ENCODE measurements at places on chromosomes 7 and 10. TPM values are rescaled to one million over a fixed set of nuclear protein-coding genes. Genes with fewer than 3 reads are reported as not detected.

AKR1C8 gene
- not detected for total RNA-seq

CALCR gene
- total RNA-seq, result not detected

STEAP1 gene
- total RNA-seq, result 42.7 TPM

USP6NL gene
- total RNA-seq, result 29.2 TPM

UBN2 gene
- 14.2 TPM for total RNA-seq

CARD11 gene
- 41.8 TPM for total RNA-seq

NUTM2E gene
- not detected for total RNA-seq

DHX32 gene
- total RNA-seq, result 31.9 TPM

TMEM139 gene
- not detected for total RNA-seq

TACC2 gene
- total RNA-seq, result 46.2 TPM

Data from endothelial cell of umbilical vein (primary cell).